ENCODE measurements at places on chromosomes 7 and 10. TPM values are rescaled to one million over a fixed set of nuclear protein-coding genes. Genes with fewer than 3 reads are reported as not detected.

DNA sequence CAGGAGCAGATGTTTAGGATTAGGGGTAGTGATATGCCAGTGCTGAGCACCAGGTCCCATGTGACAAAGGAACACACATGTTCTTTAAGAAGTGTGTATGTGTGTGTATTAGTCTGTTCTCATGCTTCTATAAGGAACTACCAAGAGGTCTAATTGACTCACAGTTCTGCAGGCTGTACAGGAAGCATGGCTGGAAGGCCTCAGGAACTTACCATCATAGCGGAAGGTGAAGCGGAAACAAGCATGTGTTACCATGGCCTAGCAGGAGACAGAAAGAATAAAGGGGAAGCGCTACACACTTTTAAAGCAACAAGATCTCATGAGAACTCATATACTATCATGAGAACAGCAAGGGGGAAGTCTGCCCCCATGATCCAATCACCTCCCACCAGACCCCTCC lies 22.8 kb upstream of the PDZD8 start:
- no peak for DNase-seq

DNA sequence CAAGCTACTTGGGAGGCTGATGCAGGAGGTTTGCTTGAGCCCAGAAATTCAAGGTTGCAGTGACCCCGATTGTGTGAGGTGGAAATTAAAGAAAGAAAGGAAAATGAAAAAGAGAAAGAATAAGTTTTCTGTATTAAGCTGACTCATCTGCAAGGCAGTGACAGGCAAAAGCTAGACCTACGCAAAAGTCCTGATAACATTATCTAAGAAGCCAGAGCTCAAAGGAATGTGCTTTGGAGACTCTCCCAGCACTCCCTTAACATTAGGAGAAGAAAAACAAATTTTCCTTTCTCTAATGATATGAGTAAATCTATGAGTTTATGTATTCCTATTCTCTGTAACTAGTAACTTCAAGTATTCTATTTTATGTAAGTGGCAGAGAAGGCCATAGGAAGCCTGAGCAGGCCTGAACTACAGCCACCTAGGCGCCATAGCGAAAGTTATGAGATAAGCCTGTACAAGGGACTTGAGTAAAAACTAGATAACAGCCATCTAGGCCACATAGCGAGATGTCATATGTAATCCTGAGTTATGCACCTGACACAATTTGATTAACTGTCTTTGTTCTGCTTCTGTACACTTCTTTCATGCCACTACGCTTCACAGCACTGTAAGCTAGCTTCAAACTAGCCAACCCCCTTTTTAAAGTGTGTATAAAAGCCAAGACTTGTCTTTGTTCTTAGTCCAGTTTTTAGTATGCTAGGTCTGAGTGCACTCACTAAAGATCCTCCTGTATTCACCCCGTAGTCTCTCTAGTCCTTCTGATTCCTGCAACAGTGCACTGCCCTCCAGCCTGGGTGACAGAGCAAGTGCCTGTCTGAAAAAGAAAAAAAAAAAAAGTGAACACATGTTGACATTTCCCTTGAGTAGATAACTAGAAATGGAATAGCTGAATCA lies 9.4 kb upstream of the ZWINT start:
- DNase-seq = no peak

GRCh38 chr7:17558558-17559332 lies 260.3 kb downstream of the AHR start:
- DNase-seq = no peak

- no peak for DNase-seq
Measured at GRCh38 chr7:154867068-154867467, 135.9 kb downstream of the PAXIP1 start.

The BMPR1A gene
- polyA plus RNA-seq = 36.6 TPM

The ZNF488 gene
- 0.41 TPM for polyA plus RNA-seq

The LIPK gene
- not detected for polyA plus RNA-seq

The PLEKHS1 gene
- polyA plus RNA-seq = 0.28 TPM

The NKX1-2 gene
- not detected for polyA plus RNA-seq

The GHITM gene
- polyA plus RNA-seq = 172 TPM
